ENCODE measurements at places on chromosomes 11 and 22.

DNA sequence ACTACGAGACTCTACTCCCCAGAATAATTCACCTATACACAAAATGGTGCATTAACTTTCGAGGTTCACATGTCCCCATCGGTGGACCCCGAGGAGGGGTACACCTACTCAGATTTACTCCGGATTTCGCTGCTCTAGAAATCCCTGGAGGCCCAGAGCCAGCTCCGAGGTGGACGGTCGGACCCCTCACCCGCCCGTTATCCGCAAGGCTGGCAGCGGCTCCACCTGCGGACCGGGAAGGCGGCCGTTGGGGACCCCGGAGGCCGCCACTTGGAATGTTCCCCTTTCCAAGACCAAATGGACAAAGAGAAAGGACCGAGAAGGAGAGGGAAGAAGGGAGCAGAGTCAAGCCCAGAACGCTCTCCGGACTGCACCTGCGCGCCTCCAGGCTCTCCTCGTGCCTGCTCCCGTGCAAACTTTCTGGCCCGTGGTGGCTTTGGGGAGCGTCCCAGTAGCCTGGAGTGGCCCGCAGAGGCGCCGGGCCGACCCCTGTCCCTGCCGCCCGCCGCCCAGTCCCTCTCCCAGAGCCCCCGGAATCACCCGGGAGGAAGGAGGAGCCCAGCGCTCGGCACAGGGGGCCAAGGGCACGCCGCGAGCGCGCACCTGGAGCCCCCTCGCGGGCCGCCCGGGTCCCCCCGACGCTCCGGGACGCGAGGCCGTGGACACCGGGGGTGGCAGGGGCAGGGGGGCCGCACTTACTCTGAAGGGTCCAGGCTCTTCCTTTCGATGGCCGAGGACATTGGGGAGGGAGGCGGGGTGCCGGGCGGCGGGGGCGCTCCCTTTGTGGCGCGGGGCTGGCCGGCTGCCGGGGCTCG is 23.0 kb downstream of the LMO2 start:
- no peak for DNase-seq

- DNase-seq: no peak
Observed at GRCh38 chr11:17233101-17233500, 25.3 kb upstream of the PIK3C2A start.

DNA sequence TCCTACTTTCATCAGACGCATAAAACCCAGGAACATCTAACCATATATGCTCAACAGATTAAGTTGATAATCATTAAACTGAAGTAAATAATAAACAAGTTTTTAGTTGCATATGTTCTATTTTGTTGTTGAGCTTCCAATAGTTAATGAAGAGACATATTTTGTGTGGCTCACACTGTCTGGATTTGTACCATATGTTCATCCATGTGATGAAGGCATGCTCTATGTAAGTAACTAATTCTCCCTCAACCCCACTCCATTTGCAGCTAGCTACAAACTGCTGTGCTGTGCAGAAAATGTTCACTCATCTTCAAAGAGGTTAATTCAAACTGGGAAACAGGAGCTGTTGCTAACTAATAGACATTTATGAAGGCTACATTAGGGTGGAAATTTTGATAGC is 589.7 kb upstream of the LRRC4C start:
- DNase-seq: no peak

DNA sequence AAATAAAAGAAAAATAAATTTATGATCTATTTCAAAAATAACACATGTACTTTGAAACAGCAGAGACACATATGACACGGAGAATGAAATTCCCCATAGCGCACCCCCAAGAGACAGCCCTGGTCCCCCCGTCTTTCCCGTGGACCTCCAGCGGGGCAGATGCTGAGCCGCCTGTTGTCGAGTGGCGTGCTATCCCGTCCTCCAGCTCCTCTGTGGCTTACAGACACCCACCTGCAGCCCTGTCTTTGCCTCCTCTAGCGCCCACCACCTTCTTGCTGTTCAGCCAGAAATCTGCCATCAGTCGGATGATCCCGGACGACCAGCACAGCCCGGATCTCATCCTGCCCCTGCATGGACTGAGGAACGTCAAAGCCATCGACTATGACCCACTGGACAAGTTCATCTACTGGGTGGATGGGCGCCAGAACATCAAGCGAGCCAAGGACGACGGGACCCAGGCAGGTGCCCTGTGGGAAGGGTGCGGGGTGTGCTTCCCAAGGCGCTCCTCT is 44.4 kb upstream of the PPP6R3 start:
- DNase-seq: no peak

DNA sequence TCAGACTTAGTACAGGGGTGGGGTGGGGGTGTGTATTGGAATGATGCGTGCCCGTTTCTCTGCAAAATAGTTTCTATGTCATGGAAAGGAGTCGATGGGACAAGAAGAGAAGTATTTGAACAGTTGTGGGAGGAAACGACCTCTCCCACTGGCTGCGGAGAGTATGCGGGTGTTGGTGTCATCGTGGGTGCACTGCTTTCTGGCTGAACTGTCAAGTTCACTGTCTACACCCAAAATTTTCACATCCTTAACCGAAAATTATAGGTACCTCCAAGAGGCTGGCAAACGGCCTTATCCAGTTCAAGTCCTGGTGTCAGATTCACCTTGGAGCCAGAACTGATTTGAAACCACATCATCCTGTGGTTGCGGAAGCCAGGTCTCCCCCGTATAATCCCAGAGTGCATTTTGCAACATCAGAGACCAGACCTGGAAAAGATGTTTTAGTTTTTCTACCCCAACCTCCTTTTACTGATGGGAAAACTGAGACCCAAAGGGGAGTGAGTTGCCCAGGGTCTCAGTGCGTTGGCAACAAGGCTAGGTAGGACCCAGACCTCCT is 497 bp upstream of the SSRP1 start:
- DNase-seq: no peak

GRCh38 chr22:37781434-37782059 is 26.2 kb upstream of the GCAT start:
- DNase-seq: no peak

- DNase-seq: no peak
Observed at GRCh38 chr11:44746894-44747293, 20.1 kb downstream of the TSPAN18 start.

DNA sequence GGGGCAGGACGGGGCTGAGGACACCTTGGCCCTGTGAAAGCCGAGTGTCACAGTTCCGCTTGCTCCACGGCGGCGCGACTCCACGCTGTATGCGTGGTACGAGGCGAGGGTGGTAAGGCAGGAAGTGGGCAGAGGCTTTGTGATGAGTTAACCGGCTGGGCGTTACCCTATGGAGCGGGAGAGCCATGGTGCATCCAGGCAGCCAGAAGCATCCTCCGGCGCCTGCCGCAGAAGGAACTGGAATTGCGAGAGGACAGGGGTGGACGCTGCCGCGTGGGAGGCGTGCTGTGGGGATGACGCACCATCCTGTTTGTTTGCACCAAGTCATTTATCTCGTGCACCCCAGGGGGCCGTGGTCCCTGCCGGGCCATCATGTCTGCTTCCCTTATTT is 643.9 kb downstream of the BRD1 start:
- no peak for DNase-seq

DNA sequence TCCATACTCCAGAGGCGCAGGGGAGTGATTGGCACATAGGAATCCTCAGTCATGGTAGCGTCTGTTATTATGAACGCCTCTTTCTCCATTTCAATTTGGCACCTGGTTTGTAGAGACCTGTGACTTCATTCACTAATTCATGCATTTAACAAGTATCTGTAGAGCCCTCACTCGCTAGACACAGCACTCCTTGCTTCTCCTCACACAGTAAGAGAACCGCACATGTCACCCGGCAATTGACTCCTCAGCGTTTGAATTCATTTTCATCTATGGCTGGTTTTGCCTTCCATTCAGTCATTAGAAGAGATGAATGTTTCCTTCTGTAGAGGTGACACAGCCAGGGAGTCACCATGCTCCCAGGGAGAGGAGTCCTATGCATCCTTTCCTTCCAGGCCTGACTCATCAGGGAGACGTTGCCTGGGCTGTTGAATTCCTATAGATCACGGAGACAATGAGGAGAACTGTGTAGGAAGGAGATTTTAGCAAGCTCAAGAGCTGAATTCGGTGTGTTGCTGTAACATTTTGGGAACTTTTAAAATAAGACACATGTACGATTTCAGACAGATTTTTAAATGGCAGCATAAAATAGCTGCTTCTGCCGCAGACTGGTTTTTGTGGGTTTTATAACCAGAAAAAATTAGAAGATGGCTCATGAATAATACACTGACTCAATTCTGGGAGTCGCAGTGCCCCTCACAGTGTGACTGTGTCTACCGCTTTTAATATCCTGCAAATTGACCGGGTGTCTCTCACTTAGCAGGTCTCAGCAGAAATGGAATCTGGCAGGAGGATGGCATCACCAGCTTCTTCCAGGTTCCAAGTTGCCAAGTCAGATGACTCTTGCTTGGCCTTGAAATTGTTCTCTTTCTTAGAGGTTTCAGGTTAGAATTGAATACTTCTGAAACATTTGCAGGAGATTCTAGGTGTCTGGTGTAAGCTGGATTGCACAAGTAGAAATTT is 44.4 kb upstream of the CLMP start:
- DNase-seq: no peak

GRCh38 chr22:42519525-42520401 is at the start of gene RRP7A:
Gene RRP7A, minus strand, starts transcription at chr22:42519796. Its CDS starts 10 bp downstream, at chr22:42519786.
- DNase-seq: peak; percentile 78

- no peak for DNase-seq
Observed at GRCh38 chr11:132496341-132496740, 1036.0 kb downstream of the OPCML start.

GRCh38 chr11:61626580-61627380 is 45.9 kb upstream of the SYT7 start:
- DNase-seq: no peak

GRCh38 chr22:20581503-20582170 is 74.2 kb downstream of the MED15 start:
- no peak for DNase-seq

GRCh38 chr22:38843657-38844314 is at the start of gene NPTXR:
Gene NPTXR, minus strand, starts transcription at chr22:38844028.
- DNase-seq: no peak

GRCh38 chr11:112558691-112559090 is 298.0 kb upstream of the PLET1 start:
- no peak for DNase-seq

DNA sequence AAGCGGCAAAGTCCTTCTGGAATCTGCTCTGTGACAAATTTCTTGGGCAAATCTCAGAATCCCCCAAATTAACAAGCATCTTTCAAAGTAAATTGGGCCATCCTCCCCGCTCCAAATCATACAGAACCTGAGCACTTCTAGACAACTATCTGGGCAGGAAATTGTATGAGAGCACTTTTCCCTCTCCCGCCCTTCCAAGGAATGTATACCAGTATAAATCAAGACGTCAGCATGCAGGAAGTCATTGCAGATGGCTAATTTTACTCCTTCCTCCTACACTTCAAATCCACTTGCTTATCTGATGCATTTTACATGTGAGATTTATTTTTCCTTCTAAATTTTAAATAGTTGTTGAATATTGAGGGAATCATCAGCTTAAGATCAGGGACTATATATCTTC is 52.1 kb downstream of the NTM start:
- no peak for DNase-seq

GRCh38 chr11:34263441-34264091 is 94.2 kb downstream of the ABTB2 start:
- no peak for DNase-seq

DNA sequence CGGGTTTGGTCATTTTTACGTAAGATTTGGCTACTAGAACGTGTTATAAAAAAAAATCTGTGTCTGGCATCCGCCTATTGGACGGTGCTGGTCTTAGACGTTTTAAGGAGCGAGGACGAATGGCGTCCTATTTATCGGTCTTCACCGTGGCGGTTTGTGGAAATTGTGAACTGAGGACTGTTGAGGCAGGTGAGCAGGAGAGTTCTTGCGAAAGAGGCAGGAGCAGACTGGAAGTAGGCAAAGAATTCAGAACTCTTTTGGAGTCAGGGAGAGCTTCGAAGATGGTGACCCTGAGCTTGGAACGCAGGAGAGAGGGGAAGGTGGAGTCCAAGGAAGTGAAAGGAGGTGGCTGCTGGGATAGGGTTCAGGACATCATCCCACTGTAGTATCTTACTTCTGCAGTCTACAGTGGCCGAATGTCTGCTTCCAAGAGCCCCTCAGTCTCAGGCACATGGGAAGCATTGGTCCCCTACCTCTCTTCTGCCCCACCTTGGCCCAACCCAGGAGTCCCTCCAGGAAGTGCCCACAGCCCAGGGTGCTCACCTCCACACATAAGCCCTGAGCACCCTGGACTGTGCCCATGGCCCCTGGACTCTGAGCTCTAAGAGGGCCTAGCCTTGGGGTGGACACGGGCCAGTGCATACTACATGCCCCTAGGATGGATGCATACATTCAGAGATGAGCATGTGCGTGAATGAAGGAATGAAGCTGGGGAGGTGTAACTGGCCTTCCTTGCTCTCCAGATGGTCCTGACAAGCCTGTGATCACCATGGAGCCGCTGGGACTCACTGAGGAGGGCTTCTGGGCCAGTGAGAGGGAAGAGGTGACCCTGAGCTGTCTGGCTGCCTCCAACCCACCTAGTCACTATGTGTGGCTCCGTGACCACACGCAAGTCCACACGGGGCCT is 3.7 kb downstream of the VSIG10L2 start:
- no peak for DNase-seq

- DNase-seq: no peak
Observed at GRCh38 chr11:6127881-6128280, 20.4 kb downstream of the OR56B4 start.

GRCh38 chr11:79942090-79942489 is 501.3 kb upstream of the TENM4 start:
- no peak for DNase-seq

DNA sequence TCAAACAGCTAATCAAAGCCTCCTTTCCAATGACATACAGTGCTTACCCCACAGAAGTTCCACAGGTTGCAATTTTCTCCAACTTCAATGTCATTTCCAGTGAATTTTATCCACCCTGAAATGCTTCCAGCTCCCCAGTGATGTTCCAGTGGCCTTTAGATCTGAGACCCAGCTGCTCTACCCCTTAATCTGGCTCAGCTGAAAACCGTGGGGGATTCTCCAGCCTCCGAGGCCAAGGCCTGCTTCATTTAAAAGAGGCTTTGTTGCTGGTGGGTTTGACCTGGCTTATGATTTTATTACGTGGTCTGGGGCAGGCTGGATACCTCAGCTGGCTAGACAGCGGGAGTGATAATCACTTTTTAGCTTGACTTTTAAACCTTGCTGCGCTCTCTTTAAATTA is 10.9 kb downstream of the HEPHL1 start:
- DNase-seq: no peak

- no peak for DNase-seq
Observed at GRCh38 chr11:119602745-119603373, 126.1 kb downstream of the NECTIN1 start.

Data from activated T-cell treated with anti-CD3 and anti-CD28 coated beads for 4 hours (primary cell).